ENCODE measurements at places on chromosomes 13 and 19.

DNA sequence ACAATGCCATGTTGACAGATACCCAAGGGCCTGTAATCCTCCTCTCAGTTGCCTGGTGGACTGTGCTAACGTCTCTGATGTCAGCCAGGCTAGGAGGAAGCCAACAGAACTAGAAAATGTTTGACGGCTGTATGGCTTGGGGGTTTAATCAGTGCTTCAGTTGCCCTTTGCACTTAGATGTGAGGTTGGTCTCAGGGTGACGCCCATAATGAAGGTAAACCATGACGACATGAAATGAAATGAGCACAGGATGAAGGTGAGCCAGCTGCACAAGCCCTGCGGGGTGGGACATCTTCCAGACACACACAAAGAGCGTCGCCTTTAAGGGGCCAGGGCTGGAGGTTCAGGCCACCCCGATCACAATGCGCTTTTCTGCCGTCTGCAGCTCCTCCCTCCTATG lies 127.2 kb downstream of the CRYL1 start:
- DNase-seq, result no peak
- no peak overlapping the region for H3K27ac ChIP-seq
- no peaks in the 10 kb centered on the region for H3K36me3 ChIP-seq
- H3K4me3 ChIP-seq, result no peak overlapping the region
- H3K4me1 ChIP-seq, result no peaks in the 10 kb centered on the region

DNA sequence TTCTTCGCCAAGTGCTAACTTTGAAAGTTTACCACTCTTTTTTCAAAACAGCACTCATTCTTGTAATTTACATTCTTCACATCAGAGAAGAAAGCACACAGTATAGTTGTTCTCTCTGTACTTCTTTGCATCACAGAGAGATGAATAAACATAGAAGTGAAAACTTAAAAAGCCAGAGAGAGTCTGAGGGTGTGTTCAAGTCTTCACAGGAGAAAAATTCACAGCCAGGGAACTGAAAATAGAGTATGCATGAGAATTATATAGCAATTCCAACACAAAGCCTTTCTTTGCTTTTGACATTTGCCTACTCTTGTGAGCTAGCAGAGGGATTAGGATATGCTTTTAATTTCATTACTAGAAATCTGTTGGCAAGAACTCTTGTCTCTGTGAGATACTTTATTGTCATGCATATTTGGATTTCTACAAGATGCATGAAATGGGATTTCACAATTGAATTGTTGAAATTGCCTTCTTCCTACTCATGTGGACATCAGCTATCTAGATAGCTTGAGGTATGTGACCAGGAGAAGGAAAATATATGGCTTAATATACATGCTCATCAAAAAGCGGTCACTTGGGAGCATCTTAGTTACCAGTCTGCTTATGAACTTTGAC lies 166.1 kb downstream of the SLC7A1 start:
- no peaks in the 10 kb centered on the region for H3K36me3 ChIP-seq
- no peak overlapping the region for H3K27ac ChIP-seq
- no peaks in the 10 kb centered on the region for H3K4me1 ChIP-seq
- no peak for DNase-seq
- H3K4me3 ChIP-seq, result no peak overlapping the region

GRCh38 chr19:3698386-3698950 lies 1.8 kb downstream of the PIP5K1C start:
- no peak for DNase-seq
- no peaks in the 10 kb centered on the region for H3K27me3 ChIP-seq
- peaks cover 5% of the 10 kb centered on the region for H3K36me3 ChIP-seq

GRCh38 chr13:23600100-23600499 lies 29.9 kb downstream of the TNFRSF19 start:
- H3K4me3 ChIP-seq, result no peak overlapping the region
- no peak for DNase-seq
- no peak overlapping the region for H3K27ac ChIP-seq
- H3K4me1 ChIP-seq, result no peaks in the 10 kb centered on the region
- H3K36me3 ChIP-seq, result no peaks in the 10 kb centered on the region

- H3K4me3 ChIP-seq, result no peak overlapping the region
- no peaks in the 10 kb centered on the region for H3K36me3 ChIP-seq
- no peaks in the 10 kb centered on the region for H3K4me1 ChIP-seq
- no peak for DNase-seq
These were observed 38.4 kb downstream of the GNG7 start for GRCh38 chr19:2663920-2664571.

All from DND-41 (cell line).